ENCODE measurements at places on chromosomes 7 and 10.

GRCh38 chr10:26703096-26703495 lies 5.6 kb downstream of the PDSS1 start:
- no peak for DNase-seq

DNA sequence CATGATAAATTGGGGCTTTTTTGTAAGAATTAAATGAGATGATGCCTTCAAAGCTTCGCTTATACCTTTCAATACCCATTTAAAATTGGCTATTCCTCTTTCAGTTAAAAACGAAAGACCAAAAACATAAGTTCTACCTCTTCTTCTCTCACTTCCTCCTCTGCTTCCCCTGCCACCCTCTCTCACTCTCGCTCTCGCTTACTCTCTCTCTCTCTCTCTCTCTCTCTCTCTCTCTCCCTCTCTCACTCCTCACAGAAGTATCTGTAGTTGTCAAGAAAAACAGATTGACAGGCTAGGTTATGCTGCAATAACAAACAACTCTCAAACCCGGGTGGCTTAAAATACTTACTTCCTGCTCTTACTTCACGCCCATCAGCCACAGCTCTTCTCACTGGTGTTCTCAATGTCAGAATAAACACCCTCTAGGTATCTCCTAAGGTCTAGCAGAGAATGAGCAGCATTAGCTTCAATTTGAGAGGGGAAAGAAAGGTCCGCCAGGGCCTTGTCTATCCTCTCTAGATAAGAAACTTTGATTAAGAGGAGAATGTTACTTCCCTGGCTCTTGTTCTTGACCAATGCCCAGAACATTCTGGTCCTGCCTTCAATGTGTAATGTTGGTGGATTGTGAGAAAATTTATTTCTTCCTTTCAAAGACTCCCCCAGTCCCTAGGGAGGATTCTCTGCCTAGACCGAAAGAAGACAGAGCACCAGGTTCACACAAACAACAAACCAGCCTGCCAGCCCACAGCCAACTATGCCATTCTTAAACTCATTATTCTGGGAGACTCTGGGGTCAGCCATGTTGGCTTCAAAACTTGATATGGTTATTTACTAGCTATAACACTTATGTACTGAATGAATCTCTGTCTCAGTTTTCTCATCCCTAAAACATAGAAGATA lies 1028.7 kb downstream of the XPNPEP1 start:
- DNase-seq, result no peak

GRCh38 chr10:54415483-54415882 lies 385.5 kb downstream of the PCDH15 start:
- DNase-seq, result no peak

GRCh38 chr10:116073001-116073400 lies 200.0 kb downstream of the GFRA1 start:
- DNase-seq, result no peak

GRCh38 chr10:76080451-76080850 lies 649.0 kb downstream of the LRMDA start:
- no peak for DNase-seq

DNA sequence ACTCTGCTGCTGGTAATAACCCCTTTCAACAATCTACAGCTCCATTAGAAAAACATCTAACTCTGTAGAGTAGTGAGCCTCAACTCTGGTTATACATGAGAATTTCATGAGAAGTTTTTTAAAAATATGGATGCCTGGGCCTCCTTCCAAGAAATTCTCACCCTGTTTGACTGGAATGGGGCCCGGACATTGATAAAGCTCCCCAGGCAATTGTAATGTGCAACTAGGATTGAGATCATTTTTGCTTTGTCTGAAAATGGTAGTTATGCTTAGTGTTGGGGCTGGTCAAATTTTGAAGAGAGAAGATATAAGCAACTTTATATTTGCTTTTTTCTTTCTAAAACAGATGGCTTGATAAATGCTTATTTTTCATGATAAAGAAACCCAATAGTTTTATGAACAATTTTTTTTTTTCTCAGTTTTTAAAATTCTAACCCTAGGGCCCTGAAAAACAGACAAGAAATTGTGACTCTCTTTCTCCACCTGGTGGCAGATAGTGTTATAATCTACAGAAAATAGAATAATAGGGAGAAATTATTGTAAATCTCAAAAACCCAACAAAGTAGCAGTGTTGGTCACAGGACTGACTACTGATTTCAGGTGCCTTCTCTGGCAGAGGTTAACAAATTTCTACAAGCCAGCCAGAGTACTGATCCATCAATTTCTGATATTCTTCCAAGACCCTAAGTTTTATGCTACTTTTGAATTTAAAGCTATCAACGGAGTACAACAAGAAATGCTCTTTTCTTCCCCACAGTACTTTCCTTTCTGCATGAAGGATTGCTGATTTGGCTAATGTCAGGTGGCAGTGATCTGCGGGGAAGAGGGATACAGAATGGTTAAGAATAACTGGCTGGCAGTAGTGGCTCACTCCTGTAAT lies 174.8 kb downstream of the DKK1 start:
- DNase-seq, result no peak

DNA sequence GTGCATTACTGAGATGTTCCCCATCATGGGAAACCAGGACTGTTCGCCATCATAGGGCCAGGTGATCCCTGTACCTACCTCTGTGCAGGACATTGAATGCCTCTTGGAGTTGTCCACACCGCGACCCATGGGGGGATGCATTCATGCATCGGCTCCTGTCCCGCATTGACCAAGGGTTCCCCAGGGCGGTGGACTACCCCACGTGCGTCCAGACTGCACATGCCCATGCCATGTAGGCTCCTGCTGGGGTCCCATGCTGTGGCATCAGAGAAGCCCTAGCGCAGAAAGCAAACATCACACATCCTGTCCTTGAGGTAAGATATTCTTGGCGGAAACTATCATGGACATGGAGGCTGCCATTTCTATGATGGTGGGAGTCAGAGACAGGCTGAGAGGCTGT lies 121.6 kb upstream of the UNC5B start:
- DNase-seq, result no peak

DNA sequence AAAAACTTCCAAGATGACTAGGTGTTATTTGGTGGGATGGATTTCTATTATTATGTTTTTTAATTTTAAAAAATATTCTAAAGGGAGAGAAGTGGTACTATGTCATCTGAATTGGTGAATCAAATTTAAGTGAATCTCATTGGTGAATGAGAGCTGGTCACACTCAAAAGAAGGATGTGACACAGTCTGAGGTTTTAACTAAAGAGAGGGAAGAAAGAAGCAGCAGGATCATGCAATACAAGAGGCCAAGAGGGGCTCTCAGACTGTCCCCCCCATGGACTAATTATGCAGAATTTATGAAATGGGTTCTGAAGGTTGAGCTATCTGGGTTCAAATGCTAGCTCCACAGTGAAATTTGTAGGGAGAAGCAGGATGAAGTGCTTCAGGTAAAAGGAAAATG lies 16.2 kb downstream of the MACC1 start:
- no peak for DNase-seq

DNA sequence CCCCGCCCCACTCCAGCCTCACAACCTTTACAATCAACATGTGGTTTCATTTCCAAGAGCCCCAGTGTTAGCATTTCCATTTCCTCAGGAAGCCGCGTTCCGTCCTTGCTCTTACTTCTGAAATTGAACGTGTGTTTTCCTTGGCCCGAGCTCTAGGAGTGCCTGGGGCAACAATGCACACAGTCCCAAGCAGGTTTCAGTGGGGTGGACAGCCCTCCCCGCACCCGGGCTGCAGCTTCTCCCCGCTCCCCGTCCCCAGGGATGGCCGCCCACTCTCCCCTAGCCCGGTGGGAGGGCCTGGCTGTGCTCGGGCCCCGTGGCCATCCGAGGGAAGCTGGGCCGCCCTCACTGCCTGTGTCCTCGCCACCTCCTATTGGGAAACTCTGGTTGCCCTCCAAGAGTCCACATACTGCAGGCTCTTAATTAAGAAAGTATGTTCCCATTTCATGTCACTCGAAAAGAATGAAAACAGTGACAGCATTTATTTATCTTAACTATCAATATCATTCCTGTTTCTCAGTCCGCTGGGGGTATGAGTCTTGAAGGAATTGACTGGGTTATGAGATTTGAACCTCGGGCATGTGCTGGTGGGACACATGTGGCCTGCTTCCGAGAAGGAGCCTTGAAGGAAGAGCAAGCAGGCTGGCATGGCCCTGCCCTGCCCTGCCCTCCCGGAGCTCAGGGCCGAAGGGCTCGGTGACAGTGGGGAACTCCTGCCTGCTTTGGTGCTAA lies 163.8 kb downstream of the GRK5 start:
- no peak for DNase-seq

- DNase-seq, result no peak
Measured at GRCh38 chr10:133255323-133255722, 17.7 kb downstream of the VENTX start.

DNA sequence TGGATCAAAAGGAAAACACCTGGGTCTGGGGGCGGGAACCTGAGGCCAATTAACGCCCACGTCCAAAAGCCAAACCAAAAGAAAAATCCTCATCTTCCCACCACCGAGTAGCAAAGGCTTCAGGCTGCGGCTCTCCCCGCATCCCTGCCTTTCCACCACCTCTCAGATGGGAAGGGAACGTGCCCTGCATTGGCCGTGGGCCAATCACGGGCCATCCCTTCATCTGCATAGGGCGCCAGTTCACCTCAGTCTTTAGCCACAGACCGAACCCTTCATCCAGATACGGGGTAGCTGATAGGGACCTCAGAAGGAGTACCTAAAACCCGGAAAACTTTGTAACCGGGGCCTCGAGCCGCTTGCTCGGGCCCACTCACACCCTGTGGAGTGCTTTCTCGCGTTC lies 626 bp downstream of the PRPF18 start:
- DNase-seq, result no peak

DNA sequence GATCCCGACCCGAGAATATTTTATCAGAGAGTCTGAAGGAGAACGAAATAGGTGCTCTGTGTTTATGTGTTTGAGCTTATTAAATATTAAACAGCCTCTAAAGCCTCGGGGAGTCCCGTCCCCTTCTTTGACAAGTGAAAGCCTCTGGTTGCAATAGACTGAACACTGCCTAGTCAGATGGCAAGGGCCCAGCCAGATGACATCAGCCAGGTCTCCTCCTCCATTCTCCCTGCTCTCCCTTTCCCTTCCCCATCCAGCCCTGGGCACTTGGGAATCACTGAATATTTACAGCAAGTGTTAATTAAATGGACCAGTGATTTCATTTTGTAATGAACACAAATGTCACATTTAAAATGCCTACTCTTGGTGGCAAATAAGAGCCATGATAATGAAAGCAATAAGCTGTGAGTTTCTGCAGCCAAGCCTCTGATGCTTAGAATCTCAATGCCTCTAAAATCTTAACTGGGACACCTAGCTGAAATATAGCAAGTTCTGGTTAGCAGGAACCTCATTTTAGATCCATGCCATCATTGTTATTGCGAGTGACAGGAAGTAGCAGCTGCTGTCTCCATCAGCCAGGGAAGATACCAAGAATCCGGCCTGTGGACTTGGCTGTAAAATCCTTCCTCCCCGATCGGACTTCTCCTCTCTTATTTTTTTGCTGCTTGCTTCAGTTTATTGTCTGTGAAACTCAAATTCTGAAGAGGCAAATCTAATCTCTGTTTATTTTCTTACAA lies 202.1 kb downstream of the PRPF18 start:
- DNase-seq, result no peak

GRCh38 chr10:92826061-92826460 lies 22.3 kb upstream of the EXOC6 start:
- DNase-seq, result no peak

DNA sequence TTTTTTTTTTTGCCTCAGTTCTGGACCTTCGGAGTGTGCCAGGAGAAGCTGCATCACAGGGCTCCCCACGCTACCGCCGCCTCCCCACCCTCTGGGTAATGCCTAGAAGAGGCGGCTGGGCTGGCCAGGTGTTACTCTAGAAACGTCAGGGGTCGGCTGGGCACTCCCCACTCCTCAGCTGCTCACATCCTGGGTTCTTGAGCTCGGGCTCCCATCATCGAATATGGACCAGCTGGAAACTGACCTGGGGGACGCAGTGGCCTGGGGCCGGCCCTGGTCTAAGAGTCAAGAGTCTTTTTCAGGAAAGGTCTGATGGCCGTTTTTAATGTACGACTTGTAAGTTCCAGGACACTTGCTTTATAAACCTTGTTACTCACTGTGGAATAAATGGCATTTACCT lies 326.5 kb downstream of the WDR37 start:
- DNase-seq, result no peak

DNA sequence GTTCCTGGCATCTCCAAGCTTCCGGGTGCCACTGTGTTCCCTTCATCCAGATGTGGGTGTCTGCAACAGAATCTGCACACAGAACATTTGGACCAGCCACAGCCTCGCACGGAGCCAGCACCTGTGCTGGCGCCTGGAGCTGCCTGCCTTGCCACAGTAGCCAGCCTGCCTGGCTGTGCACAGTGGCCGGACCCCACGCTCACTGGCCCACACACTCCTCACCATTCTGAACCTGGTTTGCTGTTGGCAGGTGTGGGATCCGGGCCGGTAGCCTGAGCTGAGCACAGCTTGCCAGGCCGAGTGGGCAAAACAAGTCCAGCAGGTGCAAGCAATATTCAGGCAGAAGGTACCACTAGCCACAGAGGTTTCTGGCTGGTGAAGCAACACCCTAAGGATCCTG lies 7.6 kb upstream of the KLHL7 start:
- DNase-seq, result no peak

All from Panc1 (cell line).